T-helper 9 cell (primary cell): ENCODE measurements at places on chromosomes 13 and 19.

GRCh38 chr19:46040952-46041500, at the start of gene IGFL4:
Gene IGFL4, minus strand, starts transcription at chr19:46041002. Its CDS starts 40 bp downstream, at chr19:46040962.
- DNase-seq, result no peak

GRCh38 chr19:17245535-17245984, at the start of gene NR2F6:
Gene NR2F6, minus strand, starts transcription at chr19:17245919. Its CDS starts 699 bp downstream, at chr19:17245220.
- no peak for DNase-seq

- DNase-seq, result no peak
These were observed 176.5 kb upstream of the NBEA start for GRCh38 chr13:34765446-34766180.

GRCh38 chr19:39401549-39402345, 4.9 kb upstream of the ZFP36 start:
- peak; percentile 83 for DNase-seq

GRCh38 chr19:39413272-39413910, 922 bp downstream of the PLEKHG2 start:
- DNase-seq, result no peak

GRCh38 chr13:105758918-105759860, 776.3 kb downstream of the EFNB2 start:
- DNase-seq, result no peak
